ENCODE measurements at places on chromosomes 2 and 18.

DNA sequence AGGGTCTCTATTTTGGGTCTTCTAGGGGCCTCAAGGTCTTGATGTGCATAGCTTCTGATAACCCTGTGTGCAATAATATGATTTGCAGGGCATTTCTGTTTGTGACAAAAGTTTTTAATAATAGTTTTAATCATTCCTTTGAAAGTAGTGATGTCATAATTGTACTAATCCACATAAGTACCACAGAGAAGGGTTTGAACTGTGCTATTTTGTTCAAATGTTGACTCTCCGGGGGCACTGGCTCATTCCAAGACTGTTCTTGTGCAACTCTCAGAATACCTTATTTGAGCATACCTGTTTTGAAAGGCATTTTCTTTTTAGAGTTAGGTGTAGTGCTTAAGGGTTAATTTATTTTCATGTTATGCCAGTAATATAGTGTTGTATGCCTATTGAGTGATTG is 41.6 kb downstream of the PLEKHB2 start:
- no peak for DNase-seq

DNA sequence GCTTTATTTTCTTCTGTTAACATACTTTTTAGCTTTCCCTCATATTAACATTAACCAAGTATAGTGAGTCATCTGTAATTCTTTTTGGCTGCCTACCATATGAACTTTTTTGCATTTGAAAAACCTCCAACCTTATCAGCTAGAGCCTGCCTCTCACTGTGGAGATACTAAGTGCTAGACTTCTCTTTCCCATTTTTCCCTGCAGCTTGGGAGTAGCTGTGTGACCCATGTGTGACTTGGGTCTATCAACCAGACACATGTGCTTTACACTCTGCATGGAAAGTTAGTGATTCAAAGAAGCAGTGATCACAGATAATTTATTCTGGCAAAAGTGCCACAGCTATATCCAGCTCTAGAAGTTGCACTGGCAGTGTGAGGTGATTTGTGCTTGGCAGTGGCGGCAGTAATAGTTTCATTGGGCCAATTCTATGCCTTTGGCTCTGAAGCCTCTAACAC is 36.3 kb downstream of the PREPL start:
- DNase-seq, result no peak

DNA sequence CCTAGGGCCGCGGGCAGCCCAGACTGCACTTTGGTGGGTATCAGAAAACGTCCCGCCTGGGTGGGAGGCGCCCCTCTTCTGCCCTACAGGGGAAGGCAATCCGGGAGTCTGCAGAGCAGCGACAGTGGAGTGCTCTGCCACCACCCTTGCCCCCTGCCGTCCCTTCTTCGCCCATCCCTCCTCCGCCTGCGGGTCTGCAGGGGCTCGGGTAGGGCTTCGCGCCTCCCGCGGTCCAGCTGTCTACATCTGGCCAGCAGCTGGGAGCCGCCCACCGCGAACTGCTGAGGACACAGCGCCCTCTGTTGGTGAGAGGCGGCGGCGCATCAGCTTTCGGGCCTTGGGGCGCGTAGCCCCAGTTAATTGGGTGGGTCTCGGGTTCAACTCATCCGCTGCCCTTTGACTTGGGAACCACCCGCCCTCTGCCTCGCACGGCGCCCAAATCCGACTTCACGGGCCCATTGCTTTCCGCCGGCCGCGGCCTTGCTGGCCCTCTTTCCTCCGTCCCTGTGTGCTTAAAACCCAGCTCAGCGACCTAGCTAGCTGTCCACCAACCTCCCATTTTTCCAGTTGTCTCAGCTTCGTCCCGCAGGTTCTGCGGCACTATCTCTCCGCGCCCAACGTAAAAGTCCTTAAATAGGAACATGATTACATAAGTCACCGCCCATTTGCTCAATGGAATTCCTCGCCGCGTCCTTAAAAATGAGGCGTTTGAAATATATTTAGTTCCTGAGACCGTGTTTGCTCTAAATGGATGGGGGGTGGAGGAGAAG is 17.6 kb downstream of the WNT10A start:
- peak; percentile 55 for DNase-seq

DNA sequence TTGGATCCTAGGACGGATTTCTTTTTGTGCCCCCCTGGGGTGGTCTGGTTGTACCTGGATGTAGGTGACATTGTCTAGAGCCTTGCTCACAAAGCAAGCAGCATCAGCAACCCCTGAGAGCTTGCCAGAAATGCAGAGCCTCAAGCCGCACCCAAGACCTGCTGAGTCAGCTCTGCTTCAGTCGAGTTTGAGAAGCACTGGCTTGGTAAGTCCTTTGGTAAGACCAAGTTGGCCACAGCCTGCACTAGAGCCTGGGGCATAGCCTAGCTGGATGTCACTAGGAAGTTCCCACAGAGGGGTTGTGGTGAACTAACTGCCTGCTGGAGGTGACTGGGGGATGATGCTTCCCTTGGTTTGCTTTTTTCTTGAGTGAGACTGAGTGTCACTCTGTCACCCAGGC is 6.2 kb downstream of the ABCG5 start:
- DNase-seq, result peak; percentile 56

DNA sequence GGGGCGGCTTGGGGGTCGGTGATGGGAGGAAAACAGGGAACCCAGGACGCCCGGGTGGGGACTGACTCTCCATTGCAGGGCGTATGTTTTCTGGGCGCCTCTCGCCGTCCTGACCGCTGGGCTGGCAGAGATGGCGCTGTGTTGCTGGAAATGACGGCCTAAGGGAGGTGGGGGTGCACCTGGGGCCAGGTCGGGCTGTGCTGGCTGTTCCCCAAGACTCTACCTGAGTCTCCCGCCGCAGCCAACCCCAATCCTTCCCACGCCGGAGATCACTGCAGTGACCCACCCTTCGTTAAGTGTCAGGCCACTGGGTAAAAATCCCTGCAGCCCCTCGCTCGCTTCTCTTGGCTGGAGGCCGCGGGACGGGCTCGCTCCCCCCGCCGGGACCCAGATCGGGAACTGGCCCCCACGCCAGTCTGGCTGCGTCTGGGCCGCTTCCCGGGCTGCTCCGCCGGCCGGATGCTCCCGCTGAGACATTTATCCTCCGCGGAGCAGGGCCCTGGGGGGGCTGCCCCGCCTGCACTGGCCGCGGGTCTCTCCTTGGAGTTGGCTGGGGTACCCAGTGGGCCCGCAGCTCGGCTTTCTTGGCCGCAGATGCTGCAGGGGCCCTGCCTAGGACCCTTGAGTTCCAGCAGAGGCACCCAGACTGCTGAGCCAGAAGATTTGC is 7.8 kb upstream of the ARMC9 start:
- peak; percentile 15 for DNase-seq

DNA sequence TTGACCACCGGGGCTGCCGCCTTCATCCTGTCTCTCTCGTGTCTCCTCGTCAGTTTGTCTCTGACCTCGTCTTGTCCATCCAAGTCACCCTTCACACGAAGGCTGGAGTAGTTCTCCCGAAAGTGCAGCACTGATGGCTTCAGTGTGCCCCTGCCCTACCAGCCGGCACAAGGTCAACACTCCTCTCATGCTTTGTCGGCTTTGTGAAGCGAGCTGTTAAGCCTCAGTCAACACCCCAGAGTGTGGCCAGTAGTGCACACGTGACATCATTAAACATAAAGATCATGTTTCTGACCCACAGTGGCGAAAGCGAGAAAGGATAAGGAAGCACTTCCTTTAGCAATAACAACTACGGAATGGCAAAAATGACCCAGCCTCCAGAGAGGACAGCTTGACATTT is 23.2 kb downstream of the ACKR3 start:
- DNase-seq, result no peak

DNA sequence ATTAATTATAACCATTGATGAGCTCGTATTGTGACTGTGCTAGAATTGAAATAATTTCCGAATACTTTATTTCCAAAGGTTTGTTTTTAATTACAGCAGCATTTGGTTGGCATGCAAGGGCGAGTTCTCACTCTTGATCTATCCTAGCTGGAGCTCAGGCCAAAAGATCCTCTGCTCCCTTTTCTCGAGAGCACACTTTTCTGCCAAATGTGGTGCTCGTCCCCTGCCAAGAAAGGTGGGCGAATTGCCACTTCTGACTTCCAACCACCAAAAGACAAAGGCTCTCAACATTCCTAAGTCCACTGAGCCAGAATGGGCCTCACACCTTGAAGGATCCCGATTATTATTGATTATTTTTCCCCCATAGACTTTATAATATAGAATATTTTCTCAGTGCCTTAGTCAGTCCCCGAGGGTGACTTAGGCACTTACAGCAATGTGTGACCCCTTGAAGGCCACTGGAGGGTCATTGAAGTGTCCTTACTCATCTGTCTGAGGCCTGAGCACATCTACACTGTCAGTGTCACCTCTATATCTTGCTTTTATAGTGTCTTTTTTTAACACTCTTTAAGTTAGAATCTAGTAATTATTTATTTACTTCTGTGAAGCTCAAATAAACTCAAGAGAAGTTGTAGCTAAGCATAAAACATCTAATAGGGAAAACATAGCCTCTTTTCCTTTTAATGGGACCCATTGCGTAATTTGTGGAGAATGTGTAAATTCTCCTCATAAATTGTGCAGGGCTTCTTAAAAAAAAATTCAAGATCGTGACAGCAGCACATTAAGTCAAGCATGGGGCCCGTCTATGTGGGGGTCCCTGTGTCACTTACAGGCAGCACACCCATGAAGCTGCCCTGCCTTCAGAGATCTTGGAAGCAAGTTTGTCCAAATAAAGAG is 98.3 kb downstream of the MEIS1 start:
- DNase-seq, result no peak

DNA sequence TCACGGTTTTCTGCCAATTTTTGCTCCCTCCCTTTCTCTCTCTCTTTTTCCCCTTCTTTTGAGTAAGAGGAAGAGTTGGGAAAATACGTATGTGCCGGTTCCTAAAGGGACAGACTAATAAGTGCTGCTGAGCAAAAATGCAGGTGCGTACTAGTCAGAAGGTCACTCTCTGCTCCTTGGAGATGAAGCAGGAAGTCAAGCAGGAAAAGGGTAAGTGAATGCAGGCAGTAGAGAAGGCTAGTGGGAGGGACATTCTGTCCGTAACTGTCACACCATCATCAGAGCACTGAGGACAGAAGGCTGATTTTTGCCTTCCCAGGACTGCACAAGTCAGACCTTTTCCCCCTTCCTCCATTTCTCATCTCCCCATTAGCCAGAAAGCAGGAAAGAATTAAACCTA is 105.7 kb downstream of the CDH2 start:
- no peak for DNase-seq

GRCh38 chr2:166117491-166117890 is 10.3 kb downstream of the SCN1A start:
- DNase-seq, result no peak

- peak; percentile 20 for DNase-seq
These were observed 629.6 kb upstream of the FANCL start for GRCh38 chr2:58870704-58871103.

GRCh38 chr2:188235364-188235763 is 56.3 kb upstream of the GULP1 start:
- no peak for DNase-seq

DNA sequence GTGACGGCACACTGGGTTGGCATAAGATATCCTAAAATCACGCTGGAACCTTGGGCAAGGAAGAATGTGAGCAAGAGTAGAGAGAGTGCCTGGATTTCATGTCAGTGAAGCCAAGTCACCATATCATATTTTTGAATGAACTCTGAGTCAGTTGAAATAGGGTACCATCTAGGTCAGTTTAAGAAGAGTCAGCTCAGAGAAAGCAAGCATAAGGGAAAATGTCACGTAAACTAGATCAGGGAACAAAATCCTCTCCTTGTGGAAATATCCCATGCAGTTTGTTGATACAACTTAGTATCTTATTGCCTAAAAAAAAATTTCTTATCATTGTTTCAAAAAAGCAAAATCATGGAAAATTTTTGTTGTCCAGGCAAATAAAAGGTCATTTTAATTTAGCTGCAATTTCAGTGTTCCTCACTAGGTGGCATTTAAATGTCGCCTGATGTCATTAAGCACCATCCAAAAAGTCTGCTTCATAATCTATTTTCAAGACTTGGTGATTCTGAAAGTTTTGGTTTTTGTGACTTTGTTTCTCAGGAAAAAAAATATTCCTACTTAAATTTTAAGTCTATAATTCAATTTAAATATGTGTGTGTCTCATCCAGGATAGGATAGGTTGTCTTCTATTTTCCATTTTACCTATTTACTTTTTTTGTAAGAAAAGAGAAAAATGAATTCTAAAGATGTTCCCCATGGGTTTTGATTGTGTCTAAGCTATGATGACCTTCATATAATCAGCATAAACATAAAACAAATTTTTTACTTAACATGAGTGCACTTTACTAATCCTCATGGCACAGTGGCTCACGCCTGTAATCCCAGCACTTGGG is 19.6 kb downstream of the RSAD2 start:
- DNase-seq, result peak; percentile 7
